ENCODE measurements at places on chromosomes 3 and 15.
A peak's percentile ranks its signal among the peaks of the same experiment; 100 is the strongest.

- DNase-seq: no peak
Observed at GRCh38 chr3:89373434-89373833, 266.0 kb downstream of the EPHA3 start.

GRCh38 chr15:76939715-76940114 is 8.2 kb downstream of the RCN2 start:
- no peak for DNase-seq

- DNase-seq: peak; percentile 2
Observed at GRCh38 chr3:149971403-149972075, 844 bp upstream of the PFN2 start.

GRCh38 chr3:194606941-194607340 is 26.3 kb downstream of the TMEM44 start:
- DNase-seq: no peak

- DNase-seq: no peak
Observed at GRCh38 chr3:158102242-158103080, 3.8 kb downstream of the SHOX2 start.

GRCh38 chr3:68614087-68614486 is 318.3 kb downstream of the TAFA4 start:
- no peak for DNase-seq

GRCh38 chr3:123713211-123713610 is 128.4 kb upstream of the HACD2 start:
- DNase-seq: no peak

DNA sequence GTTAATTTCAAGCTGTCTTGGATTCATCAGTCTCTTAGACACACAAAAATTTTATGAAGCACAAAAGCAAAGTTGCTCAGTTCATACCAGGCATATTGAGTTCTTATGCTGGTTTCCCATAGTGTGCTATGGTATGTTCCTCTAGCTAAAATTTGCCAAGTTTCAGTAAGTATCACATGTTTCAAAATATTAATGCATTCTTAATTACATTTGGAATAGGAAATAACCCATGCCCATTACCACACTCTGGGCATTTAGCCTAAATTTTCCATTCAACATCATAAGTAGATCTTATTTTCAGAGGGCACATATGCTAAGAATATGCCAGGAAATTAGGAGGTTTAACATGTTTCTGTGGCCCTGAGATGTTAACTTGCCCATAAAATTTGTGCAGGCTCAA is 289.9 kb downstream of the SHOX2 start:
- DNase-seq: no peak

DNA sequence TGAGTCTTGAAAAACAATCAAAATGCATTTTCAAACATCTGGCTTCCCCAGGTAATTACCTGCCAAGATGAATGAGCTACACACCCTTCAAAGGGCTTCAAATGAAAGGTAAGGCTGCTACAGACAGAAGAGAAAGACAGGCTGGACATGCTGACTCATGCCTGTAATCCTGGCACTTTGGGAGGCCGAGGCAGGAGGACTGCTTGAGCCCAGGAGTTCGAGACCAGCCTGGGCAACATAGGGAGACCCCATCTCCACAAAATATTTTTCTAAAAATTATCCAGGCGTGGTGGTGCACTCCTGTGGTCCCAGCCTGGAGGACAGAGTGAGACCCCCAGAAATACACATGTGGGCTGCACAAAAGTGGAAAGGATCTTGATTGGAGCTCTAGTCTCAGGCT is 14.5 kb upstream of the ZFYVE19 start:
- no peak for DNase-seq

DNA sequence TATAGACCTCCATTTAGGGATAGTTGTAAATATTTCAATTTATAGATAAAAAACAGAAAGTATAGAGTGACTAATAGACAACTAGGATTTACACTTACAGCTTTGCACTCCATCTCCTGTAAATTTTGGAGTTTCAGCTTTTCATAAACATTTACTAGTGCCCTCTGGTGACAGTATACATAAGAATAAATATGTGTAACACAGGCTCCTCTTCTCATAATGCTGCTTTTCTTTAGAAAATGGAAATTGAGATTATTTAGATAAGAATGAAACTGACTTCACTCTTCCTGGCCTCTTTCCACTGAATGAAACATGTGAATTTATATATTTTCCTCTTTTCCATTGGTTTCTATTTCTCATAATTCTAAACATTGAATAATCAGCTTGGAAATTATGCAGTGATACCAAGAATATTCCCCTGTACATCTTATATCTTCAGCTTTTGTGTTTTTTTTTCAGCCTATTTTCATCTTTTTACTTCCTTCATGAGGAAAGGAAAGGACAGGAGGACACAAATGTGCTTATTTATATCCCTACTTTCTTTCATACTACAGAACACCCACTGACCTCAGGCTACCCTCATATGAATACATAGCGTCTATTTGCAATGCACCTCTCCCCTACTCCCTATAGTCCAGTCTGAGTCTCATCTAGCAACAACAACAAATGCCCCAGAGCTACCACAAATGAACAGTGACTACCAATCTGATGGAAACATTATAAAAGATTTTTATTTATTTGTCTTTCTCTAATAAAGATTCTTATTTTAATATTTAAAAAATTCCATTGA is 103.1 kb upstream of the CCDC39 start:
- DNase-seq: no peak

GRCh38 chr3:117297541-117297940 is 588.0 kb downstream of the TUSC7 start:
- DNase-seq: no peak

DNA sequence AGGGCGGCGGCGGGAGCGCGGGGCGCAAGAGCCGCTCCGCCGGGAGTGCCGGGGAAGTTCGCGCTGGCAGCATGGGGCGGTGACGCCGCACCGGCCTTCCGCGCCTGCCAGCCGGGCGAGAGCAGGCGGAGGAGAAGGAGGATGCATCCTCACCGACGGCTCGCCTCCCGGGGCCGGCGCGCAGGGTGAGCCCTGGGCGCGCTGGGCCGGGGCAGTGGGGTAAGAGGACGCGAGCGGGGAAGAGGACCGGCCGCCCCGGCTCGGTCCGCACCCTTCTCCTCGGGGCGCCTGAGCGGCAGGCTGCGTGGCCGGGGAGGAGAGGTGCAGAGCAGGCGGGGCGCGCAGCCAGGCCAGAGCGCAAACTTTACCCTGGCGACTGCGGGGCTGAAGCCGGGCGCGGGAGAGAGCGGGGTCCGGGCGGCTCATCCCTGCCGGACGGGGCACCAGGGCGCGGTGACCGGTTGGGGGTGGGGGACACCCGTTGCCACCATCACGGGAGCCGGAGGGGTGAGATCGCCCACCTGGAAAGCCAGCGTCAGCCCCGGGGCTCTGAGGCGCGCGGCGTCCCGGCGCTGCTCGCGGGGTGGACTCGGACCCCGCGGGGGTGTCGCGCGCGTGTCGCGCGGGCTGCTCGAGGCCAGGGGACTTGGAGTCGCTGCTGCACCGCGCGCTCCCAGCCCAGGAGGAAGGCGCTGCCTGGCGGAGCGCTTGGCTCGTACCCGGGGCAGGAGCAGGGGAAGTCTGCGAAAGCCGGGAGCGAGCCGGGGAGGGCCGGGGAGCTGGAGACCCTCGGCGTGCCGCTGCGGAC is 542 bp downstream of the GABRA5 start:
- DNase-seq: no peak

DNA sequence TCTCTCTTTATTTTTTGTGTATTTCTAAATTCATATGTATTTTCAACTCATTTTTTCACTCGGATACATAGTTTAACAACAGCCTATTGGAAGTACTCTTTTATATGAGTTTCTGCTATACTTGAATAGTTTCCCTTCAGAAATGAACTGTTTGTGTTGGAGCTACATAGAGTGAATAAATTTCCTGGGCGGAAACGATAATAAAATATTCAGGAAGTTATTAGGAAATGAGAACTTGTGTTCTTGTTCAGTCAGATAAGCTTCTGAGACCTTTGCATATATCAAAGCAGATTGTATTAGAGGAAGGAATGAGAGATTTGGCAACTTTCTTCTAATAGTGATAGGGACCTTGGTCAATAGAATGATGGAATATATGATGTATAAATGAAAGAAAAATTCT is 27.3 kb downstream of the NEO1 start:
- no peak for DNase-seq

DNA sequence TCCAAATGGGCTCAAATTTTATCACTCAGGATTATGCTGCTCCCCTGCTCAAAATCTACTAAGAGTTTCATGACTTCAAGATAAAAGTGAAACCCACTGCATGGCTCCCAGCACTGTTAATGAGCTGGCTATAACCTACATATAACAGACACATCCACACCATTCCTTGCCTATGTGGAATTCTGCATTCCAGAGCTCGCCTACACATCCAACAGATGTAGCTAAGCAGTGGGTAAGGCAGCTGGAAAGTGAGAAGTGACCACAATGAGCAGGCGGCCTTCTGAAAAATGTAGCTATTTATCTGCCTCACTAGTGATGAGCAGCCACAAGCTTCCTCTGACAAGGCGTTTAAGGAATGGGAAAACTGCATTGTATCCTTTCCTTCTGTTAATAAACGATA is 92.0 kb upstream of the TRIM42 start:
- DNase-seq: no peak

- no peak for DNase-seq
Observed at GRCh38 chr3:32973982-32974381, 22.5 kb downstream of the CCR4 start.

GRCh38 chr3:105399062-105399461 is 32.4 kb downstream of the ALCAM start:
- DNase-seq: no peak

GRCh38 chr3:144189044-144189443 is 217.4 kb downstream of the DIPK2A start:
- DNase-seq: no peak

- no peak for DNase-seq
Observed at GRCh38 chr3:11005686-11006256, 13.2 kb downstream of the SLC6A1 start.

DNA sequence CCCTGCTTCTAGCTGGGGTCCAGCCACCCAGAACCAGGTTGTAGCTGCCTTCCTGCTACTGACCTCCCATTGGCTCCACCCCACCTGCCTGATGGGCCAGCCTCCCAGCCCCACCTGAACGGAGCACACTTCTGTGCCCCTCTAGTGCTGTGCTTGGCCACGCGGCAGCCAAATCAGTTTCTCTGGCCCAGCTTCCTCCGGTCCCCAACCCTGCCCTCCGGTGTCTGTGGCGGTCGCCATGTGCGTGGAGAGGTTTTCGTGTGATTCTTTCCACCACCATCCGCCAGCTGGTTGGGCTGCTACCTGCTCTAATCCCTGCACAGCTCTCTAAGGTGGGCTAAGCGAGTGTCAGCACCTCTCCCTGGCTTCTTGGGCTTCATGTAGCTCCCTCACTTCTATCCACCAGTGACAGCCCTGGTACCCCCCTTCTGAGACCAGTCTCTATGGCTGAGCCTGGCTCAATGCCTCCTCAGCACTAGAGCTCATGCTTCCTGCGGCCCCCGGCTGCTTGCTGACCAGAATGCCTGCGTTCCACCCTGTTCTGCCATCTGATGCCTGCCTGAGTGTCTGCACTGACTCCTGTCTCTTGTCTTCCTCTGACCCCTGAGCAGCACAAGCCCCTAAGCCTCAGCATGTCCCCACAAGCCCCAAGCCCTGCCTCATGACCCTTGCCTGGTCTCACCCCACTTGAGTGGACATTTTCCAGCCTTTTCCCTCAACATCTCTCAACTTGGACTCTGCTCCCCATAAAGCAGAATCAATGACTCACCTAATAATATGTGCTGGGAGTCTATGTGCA is 23.2 kb upstream of the MAGEF1 start:
- no peak for DNase-seq

DNA sequence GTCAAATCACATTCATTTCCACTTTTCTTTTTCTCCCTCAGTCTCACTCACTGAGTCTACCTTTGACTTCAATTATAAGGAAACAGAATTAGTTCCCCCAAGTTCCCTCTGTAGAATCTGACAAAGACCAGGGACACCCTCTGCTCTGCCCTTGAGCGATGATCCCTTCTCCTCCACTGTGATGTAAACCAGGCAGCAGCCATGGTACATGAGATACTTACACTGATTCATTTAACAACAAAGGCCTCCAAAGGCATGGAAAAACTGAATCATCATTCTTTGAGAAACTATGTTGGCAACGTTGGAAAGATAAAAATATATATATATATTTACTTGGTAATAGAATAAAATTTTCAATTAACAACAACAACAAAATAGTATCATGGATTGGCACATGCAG is 84.1 kb downstream of the P3H2 start:
- DNase-seq: no peak

- no peak for DNase-seq
Observed at GRCh38 chr15:72538931-72539330, 64.8 kb downstream of the ARIH1 start.

- no peak for DNase-seq
Observed at GRCh38 chr3:100789579-100789978, 80.3 kb downstream of the TFG start.

GRCh38 chr3:129605922-129606635 is 397 bp downstream of the PLXND1 start:
- no peak for DNase-seq

DNA sequence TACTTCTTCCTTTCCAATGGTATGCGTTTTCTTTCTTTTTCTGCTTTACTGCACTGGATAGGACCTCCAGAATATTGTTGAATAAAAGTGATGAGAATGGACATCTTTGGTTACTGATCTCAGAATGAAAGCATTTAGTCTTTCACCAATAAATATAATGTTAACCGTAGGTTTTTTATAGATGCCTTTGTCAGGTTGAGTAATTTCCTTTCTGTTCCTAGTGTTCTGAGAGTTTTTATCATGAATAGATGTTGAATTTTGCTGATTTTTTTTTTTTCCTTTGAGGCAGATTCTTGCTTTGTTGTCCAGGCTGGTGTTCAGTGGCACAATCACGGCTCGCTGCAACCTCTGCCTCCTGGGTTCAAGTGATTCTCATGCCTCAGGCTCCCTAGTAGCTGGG is 158.4 kb downstream of the KLHL25 start:
- DNase-seq: no peak

- DNase-seq: no peak
Observed at GRCh38 chr3:195407531-195408409, 35.0 kb downstream of the ACAP2 start.

DNA sequence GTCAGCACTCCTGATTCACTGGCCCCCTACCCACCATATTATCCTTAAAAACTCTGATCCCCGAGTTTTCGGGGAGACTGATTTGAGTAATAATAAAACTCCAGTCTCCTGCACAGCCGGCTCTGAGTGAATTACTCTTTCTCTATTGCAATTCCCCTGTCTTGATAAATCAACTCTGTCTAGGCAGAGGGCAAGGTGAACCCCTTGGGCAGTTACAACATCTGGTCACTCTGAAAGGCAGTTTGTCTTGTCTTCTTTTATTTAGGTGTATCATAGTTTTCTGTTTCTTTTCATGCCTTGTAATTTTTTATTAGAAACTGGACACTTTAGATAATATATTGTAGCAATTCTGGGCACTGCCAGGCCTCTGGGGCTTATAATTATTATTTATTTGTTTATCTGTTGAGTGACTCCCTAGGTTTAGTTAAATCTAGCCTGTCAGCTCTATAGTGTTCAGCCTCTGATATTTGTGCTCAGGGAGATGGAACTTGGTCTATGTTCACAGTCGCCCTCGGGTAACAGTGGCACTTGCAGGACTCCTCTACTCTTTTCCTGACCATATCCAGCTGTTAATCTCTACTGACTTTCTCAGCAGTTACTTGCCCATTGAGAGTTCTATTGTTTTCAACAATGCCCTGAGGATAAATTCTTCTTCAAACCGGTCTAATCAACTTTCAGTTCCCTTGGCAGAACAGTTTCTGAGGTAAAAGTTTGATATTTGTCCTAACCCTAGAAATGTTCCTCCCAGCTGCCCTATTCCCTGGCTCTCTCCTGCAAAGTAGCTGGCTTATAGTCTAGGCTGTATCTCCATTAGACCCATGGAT is 15.5 kb upstream of the PLAAT1 start:
- DNase-seq: no peak
